ENCODE measurements at places on chromosomes 4 and X.

GRCh38 chr4:19936476-19936875 lies 315.2 kb upstream of the SLIT2 start:
- DNase-seq = peak; percentile 62

- DNase-seq = no peak
Measured at GRCh38 chr4:72320223-72320948, 248.6 kb downstream of the ADAMTS3 start.

- DNase-seq = peak; percentile 65
Measured at GRCh38 chr4:70704215-70704930, 16.0 kb downstream of the UTP3 start.

- DNase-seq = no peak
Measured at GRCh38 chrX:155061760-155062159, 9.2 kb downstream of the CMC4 start.

GRCh38 chr4:3390288-3390811 lies 51.4 kb upstream of the HGFAC start:
- no peak for DNase-seq

DNA sequence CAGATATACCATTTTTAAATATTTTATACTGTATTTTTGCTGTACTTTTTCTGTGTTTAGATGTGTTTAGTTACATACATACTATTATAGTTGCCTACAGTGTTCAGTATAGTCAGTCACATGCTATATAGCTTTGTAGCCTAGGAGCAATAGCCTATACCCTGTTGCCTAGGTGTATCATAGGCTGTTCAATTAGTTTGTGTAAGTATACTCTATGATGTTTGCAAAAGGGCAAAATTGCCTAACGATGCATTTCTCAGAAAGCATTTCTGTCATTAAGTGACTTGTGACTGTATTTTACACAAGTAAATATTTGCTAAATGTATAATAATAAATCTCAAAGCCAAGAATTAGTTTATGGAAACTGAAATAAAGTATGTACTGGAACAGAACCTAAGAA lies 9.5 kb downstream of the ETFDH start:
- DNase-seq = no peak

GRCh38 chr4:47075919-47076318 lies 44.6 kb downstream of the GABRB1 start:
- no peak for DNase-seq

DNA sequence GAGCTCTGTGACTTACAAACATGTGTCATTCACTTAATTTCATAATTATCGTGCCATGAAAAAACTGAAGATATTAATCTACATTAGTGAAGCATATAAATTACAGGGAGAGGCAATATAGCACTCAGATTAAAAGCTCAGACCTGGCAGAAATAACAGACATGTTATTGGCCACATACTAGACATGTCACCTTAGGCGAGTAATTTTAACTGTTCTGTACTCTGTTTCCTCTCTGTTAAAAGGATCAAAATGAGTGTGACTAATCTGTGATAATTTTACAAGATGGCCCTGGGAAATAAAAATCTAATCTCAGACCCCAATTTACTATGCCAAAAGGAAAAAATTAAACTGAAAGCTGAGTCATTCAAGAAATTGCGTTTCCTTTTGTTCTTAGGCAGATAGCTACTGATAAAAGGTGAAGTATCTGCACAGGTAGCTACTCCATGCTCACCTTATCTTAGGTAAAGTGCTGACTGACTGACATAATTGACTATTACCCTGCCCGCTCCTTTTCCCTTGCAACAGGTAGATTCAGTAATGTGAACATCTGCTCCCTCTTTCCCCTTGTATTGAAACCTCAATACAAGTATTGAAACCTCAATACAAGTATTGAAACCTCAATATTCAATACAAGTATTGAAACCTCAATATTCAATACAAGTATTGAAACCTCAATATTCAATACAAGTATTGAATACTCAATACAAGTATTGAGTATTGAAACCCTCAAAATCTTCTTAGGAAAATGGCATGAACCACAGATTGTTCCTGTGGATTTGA lies 33.2 kb downstream of the RELL1 start:
- no peak for DNase-seq
